Activated effector memory CD4-positive, alpha-beta T cell treated with Interleukin-2 at 50 U/mL for 16 hours (primary cell): ENCODE measurements at places on chromosomes 11 and 22.
A peak's percentile ranks its signal among the peaks of the same experiment; 100 is the strongest.

- no peak for DNase-seq
Observed at GRCh38 chr11:4924239-4924638, at the start of gene OR51G1. Gene OR51G1 (minus strand): TSS chr11:4924339. CDS start chr11:4924339, 0 bp downstream.

DNA sequence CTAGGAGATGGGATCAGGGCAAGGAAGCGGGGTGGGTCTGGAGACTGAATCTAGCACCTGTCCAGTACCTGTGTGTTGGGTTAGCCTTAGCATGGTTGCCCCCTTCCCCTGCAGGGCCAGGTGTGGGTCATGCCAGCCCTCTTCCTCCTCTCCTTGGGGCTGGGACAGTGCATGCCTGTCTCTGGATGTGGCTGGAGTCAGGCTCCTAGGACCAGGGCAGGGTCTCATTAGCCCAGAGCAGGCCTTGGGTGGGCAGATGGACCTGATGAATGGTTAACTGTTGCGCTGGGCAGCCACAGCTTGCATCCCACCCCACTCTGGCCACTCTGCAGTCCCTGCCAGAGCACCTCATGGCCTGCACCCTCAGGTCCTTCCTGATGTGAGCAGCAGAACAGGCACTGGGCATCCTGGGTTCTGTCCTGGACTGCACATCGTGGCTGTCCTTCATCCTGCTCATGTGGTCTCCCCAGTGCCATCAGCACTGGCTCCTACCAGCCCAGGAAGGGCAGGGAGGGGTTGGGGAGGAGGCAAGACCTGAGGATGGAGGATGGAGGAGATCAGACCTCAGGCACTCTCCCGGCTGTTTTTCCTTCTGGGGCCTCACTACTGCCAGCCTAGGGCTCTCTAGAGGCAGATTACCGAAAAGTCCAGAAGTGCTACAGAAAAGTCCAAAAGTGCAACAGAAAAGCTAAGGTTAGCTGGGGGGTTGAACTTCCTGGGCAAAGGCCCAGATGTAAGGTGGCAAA lies 12.8 kb upstream of the CHRM1 start:
- no peak for DNase-seq

DNA sequence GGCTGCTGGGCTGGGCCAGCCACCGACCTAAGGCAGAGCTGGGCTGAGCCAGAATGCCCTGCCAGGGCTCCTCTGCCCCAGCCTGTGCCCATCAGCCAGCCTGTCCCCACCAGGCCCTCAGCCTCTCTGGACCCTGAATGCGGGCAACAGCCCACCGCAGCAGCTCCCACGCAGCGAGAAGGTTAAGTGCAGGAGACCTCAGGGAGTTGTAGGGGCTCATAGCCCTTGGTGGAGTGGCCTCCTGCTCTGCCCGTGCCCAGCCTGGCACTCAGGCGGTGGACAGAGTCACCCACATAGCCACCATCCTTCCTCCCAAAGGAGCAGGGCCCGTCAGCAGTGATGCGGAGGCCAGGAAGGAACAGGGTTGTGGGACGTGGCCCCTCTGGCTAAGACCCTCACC lies 19.1 kb downstream of the WNT7B start:
- DNase-seq = no peak

DNA sequence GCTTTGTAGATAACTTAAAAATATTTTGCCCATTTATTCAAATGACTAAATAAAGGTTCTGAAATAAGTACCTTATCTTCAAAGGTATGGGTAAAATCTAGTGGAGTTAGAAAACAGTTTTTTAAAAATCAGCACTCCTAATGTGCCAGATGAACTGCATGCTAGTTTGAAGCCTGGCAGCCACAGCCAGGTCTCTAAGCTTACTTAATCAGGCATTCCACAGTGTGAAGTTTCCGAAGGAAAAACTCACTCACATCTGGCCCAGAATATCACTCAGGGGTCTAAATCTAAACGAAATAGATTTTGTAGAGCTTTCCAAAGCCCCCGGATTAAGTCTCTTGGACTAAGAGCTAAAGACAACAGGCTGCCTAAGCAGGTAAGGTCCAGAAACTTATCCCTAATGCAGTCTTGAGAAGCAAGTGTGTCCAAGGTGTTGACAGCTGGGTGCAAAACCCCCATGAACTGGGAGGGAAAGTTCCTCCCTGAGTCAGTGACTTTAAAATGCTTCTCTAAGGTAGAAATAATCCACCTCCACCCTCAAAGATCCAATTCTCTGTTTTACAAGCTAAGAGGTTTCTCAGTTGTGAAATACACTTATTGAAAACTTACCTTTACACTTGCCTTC lies 157.6 kb downstream of the FCHSD2 start:
- DNase-seq = no peak

DNA sequence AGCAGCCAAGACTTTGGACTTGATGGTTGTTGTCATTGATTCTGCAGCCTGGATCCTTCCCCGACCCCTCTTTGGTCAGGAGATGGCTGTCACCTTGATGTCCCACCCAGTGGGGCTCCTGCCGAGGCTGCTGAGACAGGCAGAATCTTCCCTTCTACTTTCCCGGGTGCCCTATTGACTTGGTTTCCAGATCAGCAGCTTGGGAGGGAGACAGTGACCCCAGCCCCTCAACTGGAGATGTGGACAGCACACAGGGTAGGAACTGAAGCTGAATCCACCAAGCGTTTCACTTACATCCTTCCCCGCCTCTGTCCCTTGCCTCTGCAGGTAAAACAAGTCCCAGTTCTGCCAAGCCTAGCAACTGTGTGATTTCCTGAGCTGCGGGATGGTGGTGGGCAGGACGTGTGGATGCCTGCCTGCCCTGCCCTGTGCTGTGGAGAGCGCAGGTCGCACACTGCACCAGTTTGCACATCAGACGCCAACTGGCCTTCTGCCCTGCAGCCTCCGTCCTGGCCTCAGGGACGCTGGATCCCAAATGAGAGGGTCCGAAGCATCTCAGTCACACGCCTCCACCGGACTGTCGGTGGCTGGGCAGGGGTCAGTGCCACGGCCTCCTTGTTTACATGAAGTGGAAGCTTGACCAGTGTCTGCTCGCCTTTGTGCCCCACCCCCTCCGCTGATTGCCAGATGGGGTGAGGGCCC lies 34.6 kb downstream of the FAM83F start:
- DNase-seq = no peak

DNA sequence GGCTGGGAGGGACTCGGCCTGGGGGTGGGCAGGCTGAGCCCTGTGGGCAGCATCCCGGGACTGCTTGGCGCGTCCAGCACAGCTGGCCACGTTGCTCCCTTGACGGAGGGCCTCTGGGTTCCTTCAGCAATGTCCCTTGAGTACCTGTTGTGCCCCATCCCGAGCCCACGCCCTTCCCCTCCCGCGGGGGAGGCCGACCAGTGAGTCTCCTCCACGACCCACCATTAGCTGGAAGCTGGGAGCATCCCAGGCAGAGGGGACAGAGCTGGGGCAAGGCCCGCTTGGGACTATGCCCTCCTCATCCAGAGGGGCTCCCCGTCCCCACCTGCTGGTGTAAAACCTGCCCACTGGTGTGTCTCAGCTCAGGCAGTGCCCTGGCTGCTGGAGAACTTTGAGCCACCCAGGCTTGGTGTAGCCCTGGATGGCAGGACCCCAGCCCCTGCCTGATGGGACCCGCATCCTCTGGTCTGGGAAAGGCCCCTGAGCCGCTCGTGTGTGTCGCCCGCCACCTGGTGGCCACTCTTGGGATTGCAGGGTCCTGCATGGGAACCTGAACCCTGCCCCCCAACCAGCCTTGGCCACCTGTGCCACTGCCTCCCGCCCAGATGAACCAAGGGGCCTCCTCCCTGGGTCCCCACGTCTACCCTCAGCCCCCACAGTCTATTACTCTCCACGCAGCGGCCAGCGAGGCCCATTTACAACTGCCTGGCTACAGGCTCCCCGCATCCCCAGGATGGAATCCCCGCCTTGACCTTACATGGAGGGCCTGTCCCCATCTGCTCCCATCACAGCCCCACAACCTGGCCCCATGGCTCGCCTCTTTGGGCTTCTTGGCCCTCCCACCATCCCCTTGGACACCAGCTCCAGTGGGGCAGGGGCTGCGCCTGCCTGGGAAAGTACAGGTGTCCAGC lies 16.6 kb upstream of the ARHGAP8 start:
- DNase-seq = peak; percentile 68
